ENCODE measurements at places on chromosomes 4 and X. TPM values are rescaled to one million over a fixed set of nuclear protein-coding genes. Genes with fewer than 3 reads are reported as not detected.

MBNL3 gene
- total RNA-seq = 33.4 TPM

MGARP gene
- 1.7 TPM for total RNA-seq

PACRGL gene
- total RNA-seq = 24.2 TPM

CTSO gene
- total RNA-seq = 3.1 TPM

REELD1 gene
- total RNA-seq = 0.13 TPM

CT45A1 gene
- total RNA-seq = not detected

ARHGAP6 gene
- 1.1 TPM for total RNA-seq

TTC29 gene
- total RNA-seq = 6.5 TPM

VEGFD gene
- total RNA-seq = 0.42 TPM

PAGE1 gene
- total RNA-seq = not detected

OTC gene
- total RNA-seq = not detected

EDNRA gene
- 9.9 TPM for total RNA-seq

PDGFC gene
- 6.7 TPM for total RNA-seq

IBSP gene
- not detected for total RNA-seq

RNF4 gene
- 93.6 TPM for total RNA-seq

DNA sequence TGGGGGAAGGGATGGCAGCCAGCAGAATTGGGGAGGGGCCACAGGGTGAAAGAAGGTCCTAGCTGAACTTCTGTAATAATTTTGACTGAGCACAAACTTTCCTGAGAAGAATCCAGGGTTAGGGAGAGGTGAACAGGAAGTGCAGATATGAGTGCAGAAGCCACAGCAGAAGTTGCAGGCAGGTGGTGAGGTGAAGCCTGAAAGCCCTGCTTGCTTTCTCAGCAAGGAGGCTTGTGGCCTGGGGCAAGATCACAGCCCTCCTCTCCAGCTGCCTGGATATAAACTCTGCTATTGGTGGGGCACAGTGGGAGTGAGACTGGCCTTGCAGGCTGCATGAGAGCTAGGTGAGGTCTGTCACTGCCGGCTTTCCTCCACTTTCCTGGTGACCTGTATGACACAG, 44.1 kb upstream of the UPRT start:
- no peak for DNase-seq

GRCh38 chrX:134569306-134569705, 89.0 kb downstream of the PLAC1 start:
- no peak for DNase-seq

- no peak for DNase-seq
Measured at GRCh38 chr4:134145369-134145768, 56.2 kb downstream of the PABPC4L start.

GRCh38 chr4:137774501-137774900, 242.2 kb upstream of the PCDH18 start:
- DNase-seq = no peak

- no peak for DNase-seq
Measured at GRCh38 chrX:31931225-31931624, 859.4 kb upstream of the FTHL17 start.

DNA sequence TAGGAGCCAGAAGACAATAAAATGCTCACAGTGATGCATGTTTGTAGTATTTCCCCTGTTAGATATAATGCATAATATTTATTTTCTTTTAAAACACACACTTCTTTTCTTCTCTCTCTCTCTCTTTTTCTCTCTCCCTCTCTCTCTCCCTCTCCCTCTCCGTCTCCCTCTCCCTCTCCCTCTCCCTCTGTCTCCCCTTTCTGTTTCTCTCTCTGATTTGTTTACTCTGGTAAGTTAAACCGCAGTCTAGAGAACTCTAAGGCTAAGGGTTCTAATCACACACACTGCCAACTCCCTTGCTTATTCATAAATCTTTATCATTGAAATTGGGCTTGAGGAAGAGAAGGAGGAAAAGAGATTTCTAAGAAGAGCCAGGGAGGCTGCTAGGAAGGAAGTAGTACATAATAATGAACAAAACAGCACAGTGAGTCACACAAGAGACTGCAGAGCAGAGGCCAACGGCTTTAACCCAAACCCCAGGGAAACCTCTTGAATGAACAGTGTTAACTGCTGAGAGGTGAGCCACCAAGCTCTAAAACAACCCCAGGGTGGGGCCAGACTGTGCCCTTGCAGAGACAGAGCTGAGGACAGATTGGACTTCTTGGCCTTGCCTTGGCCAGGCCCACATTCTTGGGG, 9.1 kb upstream of the PHOX2B start:
- DNase-seq = peak; percentile 67

- DNase-seq = no peak
Measured at GRCh38 chr4:101921370-101921769, 130.8 kb downstream of the BANK1 start.

DNA sequence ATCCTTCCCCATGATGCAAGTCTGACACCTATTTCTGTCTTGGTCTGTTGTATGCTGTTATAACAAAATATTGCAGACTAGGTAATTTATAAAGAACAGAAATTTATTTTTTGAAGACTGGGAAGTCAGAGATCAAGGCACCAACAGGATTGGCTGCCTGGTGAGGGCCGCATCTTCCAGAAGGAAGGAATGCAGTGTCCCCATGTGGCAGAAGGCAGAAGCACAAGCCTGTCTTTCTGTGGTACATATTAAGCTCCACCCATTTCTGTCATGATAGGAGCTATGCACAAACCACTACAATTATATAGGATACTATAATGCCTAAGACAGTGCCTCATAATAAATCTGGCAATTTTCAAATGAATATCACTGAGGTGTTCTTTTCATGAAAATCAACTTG, 502.3 kb upstream of the DIAPH2 start:
- DNase-seq = peak; percentile 86

- DNase-seq = no peak
Measured at GRCh38 chr4:88780389-88780788, 82.8 kb upstream of the NAP1L5 start.

DNA sequence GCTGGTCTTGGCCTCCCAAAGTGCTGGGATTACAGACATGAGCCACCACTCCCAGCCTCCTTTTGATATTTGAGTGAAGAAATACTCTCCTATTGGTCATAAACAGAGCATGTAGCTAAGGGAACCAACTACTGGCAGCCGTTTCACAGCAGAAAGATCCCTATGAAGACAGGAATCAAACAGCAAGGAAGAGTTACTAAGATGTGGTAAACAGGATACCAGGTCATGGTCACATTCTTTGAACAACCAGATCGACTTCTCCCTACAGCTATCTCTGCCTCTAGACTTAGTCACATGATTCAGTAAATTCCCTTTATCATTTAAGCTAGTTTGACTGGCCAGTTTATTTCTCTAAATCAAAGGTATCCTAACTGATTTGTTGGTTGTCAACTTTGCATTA, 9.0 kb upstream of the HNRNPD start:
- DNase-seq = no peak

DNA sequence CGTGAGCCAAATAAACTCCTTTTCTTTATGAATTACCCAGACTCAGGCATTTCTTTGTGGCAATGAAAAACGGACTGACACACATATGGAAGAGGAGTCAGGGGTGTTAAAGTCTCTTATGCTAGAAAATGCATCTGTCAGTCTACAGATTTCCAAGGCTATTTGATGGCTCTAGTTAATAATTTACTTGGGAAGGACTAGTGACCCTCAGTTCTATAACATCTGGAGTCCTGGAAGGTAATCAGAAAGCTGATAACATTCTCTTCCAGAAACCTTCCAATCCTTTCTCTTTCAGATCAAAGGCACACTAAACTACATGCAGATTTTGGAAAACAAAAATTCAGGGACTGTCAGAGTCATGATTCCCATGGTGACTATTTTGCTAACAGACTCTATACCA, 142.0 kb upstream of the TEX13D start:
- no peak for DNase-seq

GRCh38 chr4:181376058-181376457, 867.1 kb upstream of the TENM3 start:
- DNase-seq = no peak

DNA sequence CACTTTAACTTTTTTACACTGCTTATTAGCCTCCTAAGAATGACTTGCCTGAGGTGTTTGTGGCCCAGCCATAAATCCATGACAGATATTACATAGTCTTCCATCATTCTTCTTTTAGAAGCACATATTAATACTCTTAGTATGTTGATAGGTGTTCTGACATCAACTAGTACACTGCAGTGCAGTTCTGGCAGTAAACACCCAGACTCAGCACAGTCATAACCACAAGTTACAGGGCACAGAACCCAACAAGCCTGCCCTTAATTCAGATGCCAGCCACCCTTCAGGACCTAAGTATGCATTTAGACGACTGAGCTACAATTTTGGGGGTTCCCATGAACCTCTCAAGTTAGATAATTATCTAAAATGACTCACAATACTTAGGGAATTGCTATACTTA, 36.5 kb upstream of the GUCY1B1 start:
- no peak for DNase-seq

DNA sequence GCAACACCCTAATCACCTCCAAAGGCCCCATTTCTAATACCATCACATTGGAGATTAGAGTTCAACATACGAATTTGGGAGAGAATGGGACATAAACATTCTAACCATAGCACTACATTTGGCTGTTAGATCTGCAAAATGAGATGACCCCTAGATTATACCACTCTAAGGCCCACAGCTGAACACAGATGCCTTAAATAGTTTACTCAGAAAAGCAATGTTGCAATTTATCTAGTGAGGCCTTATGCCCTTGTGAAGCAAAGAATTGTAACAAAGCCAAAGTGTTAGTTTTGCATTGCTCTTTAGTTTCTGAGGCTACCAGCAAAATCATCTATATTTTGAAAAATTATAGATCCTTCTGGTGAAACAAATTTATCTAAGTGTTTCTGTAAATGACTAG, 31.6 kb upstream of the ARHGEF6 start:
- no peak for DNase-seq

DNA sequence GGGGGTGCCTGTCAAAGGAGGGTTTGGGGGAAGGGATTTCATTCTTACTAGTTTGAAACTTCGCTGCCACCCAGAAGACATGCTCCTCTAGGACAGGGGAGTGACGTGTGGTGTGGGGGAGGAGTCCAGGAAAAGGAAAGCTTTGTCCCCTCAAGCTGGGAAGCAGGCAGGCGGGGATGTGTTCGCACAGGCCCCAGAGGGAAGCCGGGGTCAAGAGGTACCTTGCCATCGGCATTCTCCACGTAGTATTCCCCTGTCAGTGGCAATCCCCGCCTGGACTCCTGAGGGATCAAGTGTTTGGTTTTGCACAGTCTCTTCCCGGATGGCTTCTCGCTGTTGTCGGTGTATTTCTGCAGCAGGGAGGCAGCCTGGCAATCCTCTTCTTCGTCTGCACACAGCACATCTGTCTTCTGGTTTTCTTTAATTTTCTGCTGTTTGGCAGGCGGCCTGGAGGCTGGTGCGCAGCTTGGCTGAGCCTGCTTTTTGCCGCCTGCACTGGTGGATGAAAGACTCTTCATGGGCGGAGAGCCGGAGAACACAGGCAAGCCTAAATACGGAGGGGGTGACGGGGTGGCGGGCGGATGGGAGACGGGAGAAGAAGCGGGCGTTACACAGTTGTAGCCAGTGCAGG, 35.1 kb downstream of the BCOR start:
- DNase-seq = no peak

DNA sequence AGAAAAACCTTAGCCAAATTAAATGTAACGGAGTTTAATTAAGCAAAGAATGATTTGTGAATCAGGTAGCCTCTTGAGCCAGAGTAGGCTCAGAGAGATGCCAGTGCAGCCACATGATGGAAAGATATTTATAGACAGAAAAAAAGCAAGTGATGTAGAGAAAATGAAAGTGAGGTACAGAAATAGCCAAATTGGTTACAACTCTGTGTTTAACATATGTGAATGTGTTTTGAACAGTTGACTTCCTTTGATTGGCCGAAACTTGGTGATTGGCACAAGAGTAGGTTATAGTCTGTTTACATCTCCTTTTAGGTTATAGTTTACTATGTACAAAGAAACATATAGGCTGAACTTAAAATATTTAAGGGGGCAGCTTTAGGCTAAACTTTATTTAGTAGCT, 459.9 kb upstream of the BOD1L1 start:
- DNase-seq = no peak

- DNase-seq = no peak
Measured at GRCh38 chr4:92100975-92101374, 202.8 kb upstream of the GRID2 start.

DNA sequence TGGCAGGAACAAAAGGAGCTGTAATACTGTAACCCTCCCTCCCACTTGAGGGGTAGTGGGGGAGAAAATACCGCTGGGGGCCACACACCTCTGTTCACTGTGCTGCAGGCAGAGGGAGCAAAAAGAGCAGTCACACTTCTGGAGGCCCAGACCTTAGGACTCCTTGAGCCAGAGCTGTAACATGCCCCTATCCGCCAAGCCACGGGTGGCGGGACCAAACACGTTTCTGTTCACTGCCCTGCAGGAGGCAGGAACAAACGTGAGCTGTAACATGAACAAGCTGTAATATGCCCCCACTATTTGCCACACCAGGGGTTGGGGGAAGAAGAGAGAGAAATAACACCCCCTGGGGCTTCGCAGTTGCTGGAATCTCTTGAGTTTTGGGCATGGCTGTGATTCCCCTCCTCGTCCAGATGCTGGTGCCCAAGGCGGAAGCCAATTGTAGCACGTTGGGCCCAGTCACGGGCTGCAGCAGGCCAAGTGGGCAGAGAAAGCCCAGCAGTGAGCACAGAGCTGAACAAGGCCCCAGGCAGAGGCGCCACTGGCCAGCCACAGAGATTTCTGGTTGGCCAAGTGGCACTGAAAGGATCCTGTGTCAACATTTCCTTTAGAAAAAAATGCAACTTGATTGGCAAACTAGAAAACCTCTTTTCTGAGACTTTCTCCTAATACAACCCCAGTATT, 509.7 kb downstream of the INPP4B start:
- peak; percentile 62 for DNase-seq

- no peak for DNase-seq
Measured at GRCh38 chr4:84826681-84827080, 139.8 kb downstream of the WDFY3 start.

GRCh38 chr4:112521123-112522023, 5.4 kb upstream of the NEUROG2 start:
- DNase-seq = peak; percentile 74

GRCh38 chr4:174996079-174996478, 77.9 kb downstream of the ADAM29 start:
- DNase-seq = no peak

- no peak for DNase-seq
Measured at GRCh38 chr4:173448608-173449379, 49.9 kb upstream of the SCRG1 start.

DNA sequence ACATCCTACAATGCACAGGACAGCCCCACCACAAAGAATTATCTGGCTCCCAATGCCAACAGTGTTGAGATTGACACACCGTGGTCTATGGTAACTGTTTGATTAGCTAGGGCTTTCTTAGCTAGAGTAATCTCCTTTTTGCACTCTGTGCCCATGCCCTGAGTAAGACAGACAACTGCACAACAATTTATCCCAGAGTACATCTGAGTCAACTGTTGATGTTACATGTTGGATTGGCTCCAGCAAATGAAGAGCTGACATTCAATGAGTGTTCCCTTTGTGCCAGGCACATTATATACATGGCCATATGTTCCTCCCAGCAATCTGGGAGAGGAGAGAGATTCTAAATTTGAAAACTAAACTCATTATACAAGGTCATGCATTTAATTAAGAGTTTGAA, 3.9 kb upstream of the FAM9C start:
- DNase-seq = no peak

GRCh38 chr4:70113656-70114055, 40.4 kb upstream of the PRR27 start:
- DNase-seq = no peak
